ENCODE measurements at places on chromosomes 7 and 10.
A peak's percentile ranks its signal among the peaks of the same experiment; 100 is the strongest.

DNA sequence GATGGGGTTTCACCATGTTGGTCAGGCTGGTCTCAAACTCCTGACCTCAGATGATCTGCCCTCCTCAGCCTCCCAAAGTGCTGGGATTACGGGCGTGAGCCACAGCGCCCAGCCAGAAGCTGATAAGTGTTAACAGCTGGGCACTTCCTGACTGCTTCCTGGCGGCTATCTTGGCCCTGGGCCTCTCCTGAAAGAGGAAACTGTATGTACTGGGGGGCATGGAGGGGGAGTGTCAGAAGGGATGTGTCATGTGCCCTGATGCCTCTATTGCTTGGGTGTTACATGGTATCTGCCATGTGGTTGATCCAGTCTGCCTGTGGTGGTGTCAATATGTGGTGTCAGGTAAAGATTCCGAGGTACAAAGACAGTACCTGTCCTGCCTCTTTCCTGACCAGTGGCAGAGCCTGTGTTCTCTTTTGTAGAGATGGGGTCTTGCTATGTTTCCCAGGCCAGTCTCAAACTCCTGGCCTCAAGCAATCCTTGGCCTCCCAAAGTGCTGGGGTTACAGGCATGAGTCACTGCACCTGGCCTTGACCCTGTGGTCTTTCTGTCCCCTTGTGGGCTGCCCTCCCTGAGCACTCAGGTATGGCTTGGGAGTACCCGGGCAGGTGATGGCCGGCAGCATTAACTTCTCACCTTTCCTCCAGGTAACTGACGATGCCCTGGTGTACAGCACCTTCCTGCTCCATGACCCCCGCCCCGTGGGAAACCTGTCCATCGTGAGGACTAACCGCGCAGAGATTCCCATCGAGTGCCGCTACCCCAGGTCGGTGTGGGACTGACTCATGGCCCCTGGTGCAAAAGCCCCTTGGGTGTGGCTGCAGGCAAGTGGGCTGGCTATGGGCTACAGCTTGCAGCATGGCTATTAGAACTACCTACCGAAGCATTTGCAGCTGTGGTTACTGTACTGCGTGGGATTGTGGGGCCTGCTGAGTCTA lies 4.4 kb downstream of the ZP3 start:
- DNase-seq, result no peak

- DNase-seq, result no peak
Measured at GRCh38 chr7:34849163-34849960, 187.9 kb downstream of the DPY19L1 start.

- DNase-seq, result no peak
Measured at GRCh38 chr7:133540096-133540860, 287.4 kb downstream of the EXOC4 start.

DNA sequence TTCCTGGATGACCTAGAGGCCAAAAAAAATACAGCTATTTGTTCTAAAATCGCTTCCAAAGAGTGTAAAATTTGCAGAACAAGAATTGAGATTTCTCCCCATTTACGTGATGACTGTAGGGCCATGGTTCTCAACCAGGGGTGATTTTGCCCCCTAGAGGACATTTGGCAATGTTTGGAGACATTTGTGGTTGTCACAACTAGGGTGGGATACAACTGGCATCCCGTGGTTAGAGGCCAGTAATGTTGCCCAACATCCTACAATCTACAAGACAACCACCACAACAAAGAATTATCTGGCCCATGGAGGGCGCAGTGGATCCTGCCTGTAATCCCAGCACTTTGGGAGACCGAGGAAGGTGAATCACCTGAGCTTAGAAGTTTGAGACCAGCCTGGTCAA lies 22.8 kb upstream of the MALSU1 start:
- no peak for DNase-seq

DNA sequence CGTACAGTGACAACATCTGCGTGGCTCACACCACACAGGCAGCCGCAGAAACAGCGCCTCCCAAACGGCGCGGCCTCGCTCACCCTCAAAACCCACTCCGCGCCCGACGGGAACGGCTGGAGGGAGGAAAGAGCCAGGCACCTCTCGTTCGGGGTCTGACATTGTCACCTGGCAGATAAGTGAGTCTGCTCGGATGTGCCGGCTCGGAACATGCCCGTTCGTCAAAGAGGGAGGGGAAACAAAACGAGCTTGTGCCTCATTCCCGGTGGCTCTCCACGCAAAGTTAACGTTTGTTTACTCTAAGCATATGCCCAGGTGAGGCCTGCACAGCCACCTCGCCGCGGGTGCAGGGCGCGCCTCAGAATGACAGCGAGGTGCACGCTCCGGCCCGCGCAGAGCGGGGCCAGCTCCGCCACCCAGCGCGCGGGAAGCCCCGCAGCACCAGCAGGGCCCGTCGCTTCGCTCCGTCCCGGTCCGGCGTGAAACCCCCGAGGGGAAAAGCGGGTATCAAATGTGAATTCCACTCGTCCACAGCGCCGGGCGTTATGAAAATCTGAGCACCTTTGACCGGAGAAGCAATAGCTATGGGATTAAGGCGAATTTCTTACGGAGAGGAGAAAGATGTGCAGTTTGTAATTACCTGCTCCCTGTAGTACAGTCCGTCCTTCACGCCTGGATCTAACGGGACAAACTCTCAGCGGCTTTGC lies 13.1 kb downstream of the CNPY1 start:
- peak; percentile 42 for DNase-seq

- DNase-seq, result no peak
Measured at GRCh38 chr10:21814866-21815265, 188.7 kb downstream of the DNAJC1 start.

DNA sequence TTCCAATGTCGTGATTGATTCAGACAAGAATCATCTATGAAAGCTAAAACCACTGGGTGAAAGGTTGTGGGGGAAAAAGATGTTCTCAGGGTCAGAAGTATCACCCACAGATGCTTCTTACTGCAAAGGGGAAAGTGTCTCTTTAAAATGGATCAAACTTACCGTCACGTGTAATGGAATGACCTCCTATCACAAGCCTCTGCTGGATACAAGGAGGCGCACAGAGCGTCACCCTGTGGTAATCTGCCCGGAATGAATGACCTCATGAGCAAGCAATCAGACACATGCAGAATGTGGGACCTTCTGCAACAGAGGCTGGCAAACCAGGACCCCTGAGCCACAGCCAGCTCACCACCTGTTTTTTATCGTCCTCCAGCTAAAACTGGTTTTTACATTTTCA lies 33.0 kb downstream of the WIPF3 start:
- no peak for DNase-seq

DNA sequence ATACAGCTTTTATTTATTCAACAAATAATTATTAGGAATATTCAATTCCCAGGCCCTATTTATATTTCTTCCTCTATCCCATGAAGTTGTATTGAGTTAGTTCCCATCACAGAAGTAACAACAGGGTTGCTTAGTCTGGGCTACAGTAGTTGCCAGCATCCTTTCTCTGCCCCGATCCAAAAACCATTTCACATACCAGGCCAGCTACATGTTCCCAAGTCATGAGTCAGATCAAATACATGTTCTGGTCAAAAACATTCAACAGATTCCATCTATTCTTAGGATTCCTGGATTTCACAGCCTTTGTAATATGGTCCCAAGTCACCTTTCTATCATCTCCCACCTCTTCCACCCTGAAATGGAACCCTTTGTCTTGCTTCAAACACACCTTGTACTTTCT lies 91.6 kb downstream of the RAB11FIP2 start:
- no peak for DNase-seq

- DNase-seq, result no peak
Measured at GRCh38 chr7:22210355-22210754, 146.6 kb downstream of the RAPGEF5 start.

GRCh38 chr7:93228302-93228701 lies 2.0 kb upstream of the HEPACAM2 start:
- peak; percentile 90 for DNase-seq

DNA sequence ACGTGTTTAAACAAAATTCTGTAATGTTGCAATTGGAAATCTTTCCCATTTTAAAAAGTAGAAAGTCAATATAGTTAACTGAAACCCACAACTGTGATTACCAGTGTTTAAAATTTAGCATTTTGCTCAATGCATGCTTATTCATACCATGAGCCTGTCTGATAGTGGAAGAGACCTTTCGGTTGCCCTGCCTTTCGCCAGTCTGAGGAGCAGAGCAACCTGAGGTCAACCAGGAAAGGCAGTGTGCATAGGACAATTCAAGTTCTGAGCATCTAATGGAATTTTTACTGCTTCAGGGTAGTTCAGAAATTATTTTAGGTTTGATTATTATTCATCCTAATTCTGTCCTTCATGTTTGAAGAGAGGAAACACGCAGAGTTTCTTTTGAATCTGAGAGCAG lies 100.8 kb downstream of the CUBN start:
- DNase-seq, result no peak

DNA sequence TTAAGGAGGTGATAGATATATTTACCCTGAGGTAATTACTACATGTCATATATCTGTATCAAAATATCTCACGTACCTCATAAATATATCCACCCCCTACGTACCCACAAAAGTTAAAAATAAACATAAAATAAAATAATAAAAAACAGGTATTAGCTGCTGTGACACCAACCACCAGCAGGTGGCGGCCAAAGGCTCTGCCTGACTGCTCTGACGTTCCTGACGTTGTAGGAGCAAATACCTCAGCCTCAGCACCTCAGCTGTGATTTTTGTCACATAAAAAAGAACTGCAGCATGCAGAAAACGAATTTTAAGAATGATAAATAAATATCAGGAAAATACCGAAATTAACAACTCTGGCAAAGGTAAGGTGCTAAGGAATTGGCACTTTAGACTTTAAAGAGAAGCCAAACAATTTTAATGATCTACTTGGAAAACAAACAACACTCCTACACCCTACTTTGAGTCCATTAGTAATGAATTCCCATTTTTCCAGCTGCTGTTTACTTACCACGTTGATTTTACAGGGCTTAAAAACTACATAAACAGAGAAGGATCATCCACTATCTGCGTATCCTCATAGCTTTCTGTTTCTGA lies 125.4 kb upstream of the TARP start:
- DNase-seq, result peak; percentile 46

DNA sequence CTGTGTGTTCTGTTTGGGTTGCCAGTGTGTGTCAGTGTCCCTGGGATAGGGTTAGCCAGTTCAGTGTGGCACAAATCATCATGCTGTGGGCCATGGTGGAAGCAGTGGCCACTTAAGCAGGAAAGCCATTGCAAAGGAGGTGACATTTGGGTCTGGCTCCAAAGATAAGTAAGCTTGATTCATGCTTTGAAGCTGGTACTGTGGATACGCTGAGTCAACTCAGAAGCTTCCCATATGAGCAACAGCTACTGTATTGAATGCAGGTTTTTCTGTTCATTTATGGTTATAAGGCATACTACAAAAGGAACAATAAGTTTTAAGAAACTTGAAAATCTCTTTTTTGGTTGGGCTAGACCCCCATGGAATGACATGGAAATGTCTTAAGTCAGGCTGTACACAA lies 143.1 kb downstream of the BMPER start:
- DNase-seq, result no peak

GRCh38 chr7:117777335-117778142 lies 95.7 kb downstream of the CTTNBP2 start:
- DNase-seq, result peak; percentile 76

DNA sequence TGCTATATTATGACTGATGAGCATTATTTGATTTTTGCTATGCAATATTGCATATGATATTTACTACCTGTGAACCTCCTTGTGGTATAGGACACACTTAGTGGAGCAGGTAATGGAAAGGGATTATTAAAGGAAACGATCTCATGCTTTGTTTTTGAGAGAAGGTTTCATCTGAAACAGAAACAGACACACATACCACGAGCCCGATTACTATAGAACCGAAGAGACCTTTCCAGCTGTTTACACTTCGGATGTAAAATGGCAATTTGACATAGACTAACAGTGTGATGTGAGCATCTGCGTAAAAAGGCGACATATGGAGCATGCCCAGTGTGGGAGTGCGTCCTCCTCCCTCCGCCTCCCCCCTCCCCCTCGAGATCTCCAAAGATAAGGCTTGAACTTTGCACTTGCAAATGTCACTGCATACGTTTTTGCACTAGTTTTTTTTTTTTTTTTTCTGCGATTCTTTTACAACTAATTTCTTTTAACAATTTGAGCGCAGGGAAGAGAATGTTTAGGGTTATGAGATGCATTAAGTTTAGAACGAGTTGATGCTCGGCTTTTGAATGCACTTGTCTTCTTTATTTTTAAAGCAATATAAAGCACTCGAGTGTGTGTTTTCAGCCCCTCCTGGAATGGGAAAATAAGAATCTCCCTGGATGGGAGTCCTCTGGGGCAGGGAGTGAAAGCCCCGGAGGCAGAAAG lies 251.0 kb downstream of the NSUN6 start:
- DNase-seq, result no peak

- no peak for DNase-seq
Measured at GRCh38 chr7:142308918-142309317, 51.1 kb upstream of the PRSS58 start.

DNA sequence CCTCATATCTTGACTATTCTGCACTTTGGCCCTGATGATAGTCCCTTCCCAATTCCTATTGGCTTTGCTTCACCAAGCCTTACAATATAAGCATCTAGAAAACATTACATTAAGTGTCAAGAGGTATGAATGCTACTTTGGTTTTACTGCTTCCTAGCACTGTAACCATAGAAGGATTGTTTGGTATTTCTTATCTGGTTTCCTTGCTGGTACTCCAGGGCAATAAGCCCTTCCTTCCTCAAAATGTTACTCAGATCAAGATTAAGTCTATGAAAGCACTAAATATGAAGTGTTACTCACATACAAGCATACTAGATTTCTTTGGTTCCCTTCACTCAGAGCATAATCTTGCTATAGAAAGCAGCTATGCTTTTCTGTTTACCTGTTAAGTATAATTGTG lies 492.5 kb downstream of the ETV1 start:
- no peak for DNase-seq

GRCh38 chr10:78359640-78360091 lies 326.0 kb downstream of the RPS24 start:
- DNase-seq, result no peak

DNA sequence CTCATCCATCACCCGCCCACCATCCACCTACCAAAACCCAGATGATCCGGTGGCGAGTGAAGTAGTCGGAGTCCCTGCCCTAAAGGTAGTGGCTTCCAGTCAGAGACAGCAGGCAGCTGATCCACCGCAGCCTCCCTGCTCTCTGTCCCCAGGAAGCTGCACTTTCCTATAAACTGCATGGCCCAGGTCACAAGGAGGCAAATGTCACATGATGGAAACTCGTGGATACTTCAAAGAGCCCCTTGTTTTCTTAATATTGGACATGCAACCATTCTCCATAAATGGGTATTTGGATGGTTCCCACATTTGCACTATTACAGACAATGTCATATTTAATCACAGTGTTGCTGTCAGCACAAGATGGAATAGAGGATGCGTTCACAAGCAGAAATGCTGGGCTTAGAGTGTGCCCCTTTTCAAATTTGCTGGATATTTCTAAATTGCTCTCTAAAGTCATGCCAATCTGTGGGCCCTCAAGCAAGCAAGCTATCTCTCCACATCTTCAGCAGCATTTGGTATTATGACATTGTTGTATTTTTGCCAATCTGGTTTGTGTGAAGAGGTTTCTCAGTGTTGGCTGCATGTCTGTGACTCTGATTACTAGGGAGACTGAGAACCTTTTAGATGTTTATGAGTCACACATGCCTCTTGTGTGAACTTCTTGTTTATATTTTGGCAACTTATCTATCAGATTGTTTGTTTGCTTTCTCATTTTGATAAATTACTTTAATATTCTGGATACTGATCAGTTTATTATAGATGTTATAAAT lies 822.0 kb downstream of the TNS3 start:
- no peak for DNase-seq
